Stimulated activated CD4-positive, alpha-beta T cell treated with anti-CD3 and anti-CD28 coated beads, Interleukin-15, amount 100 ng/mL, for 1 hour (primary cell): ENCODE measurements at places on chromosomes 5 and 9.

- DNase-seq = no peak
Measured at GRCh38 chr9:124066783-124067577, 55.4 kb downstream of the LHX2 start.

- DNase-seq = no peak
Measured at GRCh38 chr5:145497052-145497451, 338.1 kb downstream of the PRELID2 start.

GRCh38 chr5:145283141-145283810, 551.9 kb downstream of the PRELID2 start:
- DNase-seq = no peak

GRCh38 chr9:137666513-137666822, 47.7 kb downstream of the EHMT1 start:
- no peak for DNase-seq

DNA sequence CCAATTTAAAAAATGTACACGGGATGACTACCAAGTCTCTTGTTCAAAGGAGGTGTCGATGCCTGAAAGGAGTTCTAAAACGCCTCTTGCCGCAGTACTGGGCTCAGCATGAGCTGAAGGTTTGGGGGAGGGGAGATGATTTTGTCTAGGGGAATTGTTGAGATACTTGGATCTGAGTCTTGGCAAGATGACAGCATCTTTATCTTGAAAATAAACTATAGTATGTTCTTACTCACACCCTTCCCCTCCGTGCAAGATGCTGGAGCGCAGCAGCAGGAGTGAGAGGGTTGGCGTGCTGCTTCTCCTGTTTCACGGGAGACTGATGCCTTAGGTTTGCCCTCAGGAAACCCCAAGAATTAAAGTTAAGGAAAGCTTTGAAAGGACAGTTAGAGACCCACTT, 47.3 kb downstream of the FAM78A start:
- DNase-seq = no peak

DNA sequence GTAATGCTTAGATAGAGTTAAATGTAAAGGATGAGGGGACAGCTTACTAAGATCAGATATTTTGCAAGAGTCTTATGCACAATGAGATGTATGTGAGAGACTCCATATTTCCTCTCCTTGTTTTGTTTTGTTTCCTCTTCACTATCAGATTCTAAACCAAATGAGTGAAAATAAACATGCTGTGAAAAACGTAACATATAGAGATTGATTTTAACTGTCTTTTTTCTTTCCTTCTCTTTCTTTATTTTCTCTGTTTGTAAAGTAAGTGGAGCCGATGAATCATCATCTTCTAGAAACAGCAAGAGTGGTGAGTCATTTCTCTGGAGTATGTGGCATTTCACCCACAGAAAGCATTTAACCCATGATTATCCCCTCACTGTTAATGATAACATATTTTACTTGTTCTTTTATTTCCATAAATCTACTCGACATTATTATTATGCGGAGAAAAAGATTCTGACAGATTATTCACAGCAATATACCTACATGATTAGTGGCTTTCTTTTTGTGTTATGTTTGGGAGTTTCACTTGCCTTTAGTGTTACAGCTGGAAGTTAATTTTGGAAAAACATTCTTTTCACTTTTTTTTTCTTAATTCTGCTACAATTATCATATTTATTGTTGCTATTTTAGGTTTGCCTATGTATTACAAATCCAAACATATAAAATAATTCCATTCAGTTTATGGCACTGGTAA, 2.1 kb upstream of the ANXA1 start:
- no peak for DNase-seq

GRCh38 chr5:127518319-127518621, 830 bp downstream of the PRRC1 start:
- no peak for DNase-seq

DNA sequence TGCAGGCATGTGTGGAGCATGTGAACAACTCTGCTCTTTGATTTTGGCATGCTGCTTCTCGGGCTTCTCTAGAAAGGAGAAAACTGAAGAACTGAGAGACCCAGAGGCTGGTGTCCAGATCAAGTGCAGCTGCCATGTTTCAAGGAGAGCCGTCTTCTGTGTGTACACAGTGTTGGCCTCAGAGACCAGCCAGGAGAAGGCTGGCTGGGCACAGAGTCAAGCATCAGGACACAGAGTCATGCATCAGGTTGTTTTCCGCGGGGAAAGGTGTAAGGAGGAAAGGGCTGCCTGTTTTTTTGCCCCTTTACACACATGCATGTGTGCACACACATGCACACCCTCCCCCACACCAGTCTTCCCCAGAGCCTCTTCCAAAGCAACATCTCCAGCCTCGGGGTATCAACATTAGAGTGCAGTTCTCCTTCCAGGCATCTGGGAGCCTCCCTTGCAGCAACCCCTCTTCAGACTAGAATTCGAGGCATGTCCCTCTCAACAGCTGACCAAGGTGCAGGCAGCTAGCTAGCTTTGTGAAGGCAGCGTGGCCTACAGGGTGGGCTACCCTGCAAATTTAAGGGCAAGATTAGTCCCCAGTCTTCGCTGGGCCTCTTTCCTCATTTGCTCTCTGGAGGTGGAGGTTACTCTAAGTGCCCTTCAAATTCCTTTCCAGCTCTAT, 180.9 kb downstream of the AOPEP start:
- no peak for DNase-seq

GRCh38 chr5:61263072-61263471, 69.0 kb upstream of the ZSWIM6 start:
- DNase-seq = no peak

DNA sequence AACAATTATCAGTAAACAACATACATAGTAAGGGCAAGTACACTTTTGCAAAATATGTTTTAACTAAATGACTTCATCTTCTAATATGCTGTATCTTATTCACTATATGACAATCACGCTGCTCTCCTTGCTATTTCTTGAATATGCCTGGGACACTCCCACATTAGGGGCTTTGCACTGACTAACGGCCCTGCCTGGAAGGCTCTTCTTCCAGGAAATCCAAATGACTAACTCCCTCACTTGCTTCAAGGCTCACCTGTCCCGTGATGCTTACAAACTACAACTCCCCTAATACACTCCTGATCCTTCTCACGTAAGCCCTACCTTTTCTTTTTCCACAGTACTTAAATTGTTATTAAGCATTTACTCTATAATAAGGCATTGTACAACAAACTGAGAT, 10.6 kb downstream of the ERP44 start:
- DNase-seq = no peak

DNA sequence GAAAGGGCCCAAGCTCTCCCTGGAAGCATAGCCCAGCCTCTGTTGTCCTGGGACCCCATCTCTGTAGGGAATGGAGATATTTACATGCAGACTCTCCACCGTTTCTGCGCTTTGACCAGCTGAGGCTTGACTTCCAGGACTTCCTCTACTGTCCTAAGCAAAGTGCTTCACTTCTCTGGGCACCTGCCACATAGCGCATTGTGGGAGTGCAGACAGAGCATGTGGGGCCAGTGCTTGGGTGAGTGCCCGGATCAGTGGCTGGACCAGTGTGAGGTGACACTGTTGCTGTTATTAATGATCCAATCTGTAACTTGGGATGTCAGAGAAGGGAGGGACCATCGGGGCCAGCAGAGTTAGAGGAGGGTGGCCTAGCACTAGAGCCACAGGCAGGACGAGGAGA, 10.5 kb downstream of the CXCL14 start:
- no peak for DNase-seq

- DNase-seq = no peak
Measured at GRCh38 chr5:175681968-175682340, 24.1 kb downstream of the HRH2 start.

GRCh38 chr5:102307232-102307631, 11.1 kb upstream of the SLCO4C1 start:
- DNase-seq = no peak

GRCh38 chr5:141172381-141173204, at the start of gene PCDHB7:
PCDHB7 (plus strand) TSS chr5:141172644; CDS start chr5:141172836, 192 bp downstream.
- no peak for DNase-seq

GRCh38 chr5:157855404-157855994, 3.4 kb downstream of the CLINT1 start:
- no peak for DNase-seq

- no peak for DNase-seq
Measured at GRCh38 chr5:127813633-127814587, 110.7 kb downstream of the CCDC192 start.

DNA sequence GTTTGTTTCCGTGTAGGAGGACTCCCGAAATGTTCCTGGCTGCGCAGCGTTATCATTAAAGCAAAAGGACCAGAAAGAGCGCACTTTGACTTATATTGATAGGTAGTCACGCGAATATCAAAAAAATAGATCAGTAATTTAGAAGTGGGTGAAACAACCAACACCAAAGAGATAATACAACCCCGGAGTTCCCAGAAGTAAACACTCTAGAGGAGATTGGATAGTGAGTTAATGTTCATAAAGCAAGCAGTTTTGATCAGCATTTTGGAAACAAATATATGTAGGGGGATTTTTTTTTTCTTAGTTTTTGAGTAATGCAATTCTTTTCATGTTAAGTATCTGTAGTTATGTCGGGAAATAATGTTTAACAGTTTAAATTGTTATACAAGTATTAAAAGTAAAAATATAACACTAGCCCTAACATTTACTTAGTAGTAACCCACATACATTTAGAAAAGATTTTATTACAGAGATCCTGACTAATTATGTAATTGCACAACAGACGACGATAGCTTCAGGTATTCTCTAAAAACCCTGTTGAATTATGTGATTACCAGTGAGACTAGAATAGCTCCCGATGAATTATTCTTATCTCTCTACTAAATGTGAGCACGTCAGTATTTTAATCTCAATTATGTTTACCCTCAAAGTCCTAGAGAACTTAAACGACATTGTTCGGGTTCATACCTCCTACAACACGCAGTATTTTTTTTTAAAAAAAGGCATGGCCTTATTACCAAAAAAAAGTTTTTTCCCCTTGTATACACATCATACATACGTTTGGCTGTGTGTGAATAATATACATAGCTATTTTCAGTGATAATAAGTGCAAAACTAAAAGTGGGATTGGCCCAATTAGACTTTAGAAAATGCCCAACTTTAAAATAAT, 9.4 kb upstream of the NFIB start:
- no peak for DNase-seq

- no peak for DNase-seq
Measured at GRCh38 chr9:130041648-130042405, 1.2 kb downstream of the FNBP1 start.

DNA sequence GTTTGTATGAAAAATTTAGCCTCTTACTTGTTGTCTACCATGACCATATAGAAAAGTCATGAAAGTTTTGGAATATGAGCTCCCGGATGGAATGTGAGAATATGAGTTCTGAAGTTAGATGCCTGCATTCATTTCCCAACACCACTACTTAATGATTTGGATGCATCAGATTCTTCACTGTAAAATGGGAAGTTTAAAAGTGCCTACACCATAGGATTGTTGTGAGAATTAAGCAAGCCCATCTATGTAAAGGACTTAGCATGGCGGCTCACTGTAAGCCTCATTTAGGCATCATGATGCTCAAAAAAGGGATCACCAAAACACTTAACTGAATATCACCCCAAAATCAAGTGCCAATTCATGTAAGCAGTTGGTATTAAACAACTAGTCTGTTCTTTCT, 177.3 kb downstream of the RAB3C start:
- DNase-seq = no peak

- DNase-seq = no peak
Measured at GRCh38 chr9:549455-549997, 292.0 kb upstream of the DMRT1 start.

DNA sequence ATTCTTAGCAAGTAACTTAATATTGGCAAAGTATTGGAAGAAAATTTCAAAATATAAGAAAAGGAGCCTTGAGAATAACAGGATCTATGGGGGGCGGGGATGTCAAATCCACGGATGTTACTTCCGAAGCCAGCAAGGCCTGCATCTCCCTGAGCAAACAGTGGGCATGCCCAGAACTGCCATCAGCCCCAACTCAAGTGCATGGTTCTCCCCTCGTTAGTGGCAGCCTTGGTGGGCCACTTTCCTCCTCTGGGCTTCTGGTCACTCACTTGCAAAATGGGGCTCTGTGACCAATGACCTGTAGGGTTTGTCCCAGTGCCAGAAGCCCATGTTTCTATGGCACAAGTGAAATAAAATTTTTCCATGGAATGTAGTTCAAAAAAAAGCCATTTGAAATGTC, 27.2 kb upstream of the MED10 start:
- DNase-seq = no peak

DNA sequence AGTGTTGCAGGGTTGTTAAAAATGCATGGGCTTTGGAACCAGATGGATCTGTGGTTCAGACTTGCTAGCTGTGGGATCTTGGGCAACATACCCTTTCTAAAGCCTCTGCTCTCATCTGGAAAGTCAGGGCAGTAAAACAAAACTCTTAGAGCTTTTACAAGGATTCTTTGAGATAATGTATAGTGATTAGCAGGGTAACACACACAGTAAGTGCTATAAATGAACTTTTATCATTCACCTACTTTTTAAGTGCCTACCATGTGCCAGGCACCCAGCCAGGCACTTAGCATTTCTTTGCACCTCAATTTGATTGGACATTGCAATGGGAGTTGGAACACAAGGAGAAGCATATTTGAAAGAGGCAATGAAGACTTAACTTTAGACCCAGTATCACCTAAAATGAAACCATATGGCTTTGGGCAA, 208.6 kb upstream of the PAPPA start:
- no peak for DNase-seq

DNA sequence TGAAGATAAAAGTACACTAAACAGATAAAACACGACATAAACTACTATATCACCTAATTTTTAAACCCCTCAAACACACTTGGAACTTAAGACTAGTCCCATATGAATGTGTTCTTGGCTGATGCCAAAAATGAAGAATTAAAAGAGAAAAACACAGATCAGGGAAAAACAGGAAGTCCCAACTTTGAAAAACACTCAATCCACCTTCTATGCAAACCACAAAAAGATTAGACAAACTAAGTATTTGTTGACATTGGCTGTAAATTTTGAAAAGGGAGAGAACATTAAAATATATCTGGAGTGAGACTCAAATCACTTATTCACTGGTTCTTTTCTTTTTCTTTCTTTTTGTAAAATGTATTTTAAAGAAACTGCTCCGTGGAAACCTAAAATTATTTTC, 81.4 kb downstream of the ANKH start:
- DNase-seq = no peak

GRCh38 chr5:1840741-1841521, 39.7 kb downstream of the NDUFS6 start:
- no peak for DNase-seq

GRCh38 chr5:60541980-60542379, 158.0 kb downstream of the DEPDC1B start:
- no peak for DNase-seq

- no peak for DNase-seq
Measured at GRCh38 chr9:21810388-21810787, 8.0 kb downstream of the MTAP start.

DNA sequence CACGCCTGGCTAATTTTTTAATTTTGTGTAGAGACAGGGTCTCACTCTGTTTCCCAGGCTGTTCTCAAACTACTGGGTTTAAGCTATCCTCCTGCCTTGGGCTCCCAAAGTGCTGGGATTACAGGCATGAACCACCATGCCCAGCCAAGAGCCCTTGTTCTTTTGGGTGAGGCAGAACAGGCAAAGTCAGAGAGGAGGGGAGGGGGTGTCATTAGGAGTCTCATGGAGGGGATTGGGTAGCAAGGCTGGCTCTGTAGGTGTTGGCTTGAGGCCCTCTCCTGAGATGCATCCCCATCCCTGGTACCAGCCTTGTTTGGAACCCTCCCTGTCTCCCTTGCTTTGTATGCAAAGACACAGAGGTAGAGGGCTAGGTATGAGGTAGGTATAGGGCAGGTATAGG, 24.1 kb downstream of the GSN start:
- DNase-seq = no peak

- DNase-seq = no peak
Measured at GRCh38 chr9:80550181-80550580, 978.4 kb downstream of the TLE4 start.
